Fibroblast of lung (primary cell): ENCODE measurements at places on chromosomes 5 and 9. TPM values are rescaled to one million over a fixed set of nuclear protein-coding genes. Genes with fewer than 3 reads are reported as not detected.

EIF4EBP3 gene
- 1.8 and 2.3 TPM in 2 replicates for total RNA-seq

SCAMP1 gene
- total RNA-seq = 44.9 and 60.6 TPM in 2 replicates

CMBL gene
- total RNA-seq = 14.4 and 20.8 TPM in 2 replicates

CERT1 gene
- 36.0 and 36.5 TPM in 2 replicates for total RNA-seq

PALM2AKAP2 gene
- total RNA-seq = 6.9 and 9.9 TPM in 2 replicates

PCDHA9 gene
- total RNA-seq = 0.26 and 0.33 TPM in 2 replicates

NUDT2 gene
- 21.8 and 47.1 TPM in 2 replicates for total RNA-seq

IL12B gene
- total RNA-seq = not detected in 2 replicates

PKD2L2 gene
- total RNA-seq = 0.26 TPM in 1 of 2 replicates, not detected in the other

BASP1 gene
- total RNA-seq = 125 and 186 TPM in 2 replicates

CDHR2 gene
- total RNA-seq = under 0.01 TPM in 1 of 2 replicates, not detected in the other

DMRT3 gene
- total RNA-seq = not detected in 2 replicates

PCDHB16 gene
- 0.51 and 1.5 TPM in 2 replicates for total RNA-seq

HIGD2A gene
- total RNA-seq = 41.6 and 54.7 TPM in 2 replicates

RANBP17 gene
- total RNA-seq = 3.5 and 10.0 TPM in 2 replicates

PBX3 gene
- total RNA-seq = 22.1 and 35.8 TPM in 2 replicates

PCDHA6 gene
- total RNA-seq = 0.51 and 3.6 TPM in 2 replicates

QRFP gene
- not detected in 2 replicates for total RNA-seq

CHMP5 gene
- total RNA-seq = 124 and 130 TPM in 2 replicates

NR2F1 gene
- total RNA-seq = 63.7 and 90.8 TPM in 2 replicates

CDC25C gene
- total RNA-seq = 0.26 and 3.0 TPM in 2 replicates

CAMK2A gene
- total RNA-seq = 0.77 and 2.1 TPM in 2 replicates

FAXDC2 gene
- total RNA-seq = 11.3 and 20.6 TPM in 2 replicates

CDO1 gene
- 4.6 and 6.9 TPM in 2 replicates for total RNA-seq

NUTM2F gene
- total RNA-seq = not detected in 2 replicates

SLC34A3 gene
- total RNA-seq = not detected in 2 replicates

MUSK gene
- under 0.01 and 0.66 TPM in 2 replicates for total RNA-seq

JAKMIP2 gene
- 0.51 and 1.3 TPM in 2 replicates for total RNA-seq

IL11RA gene
- total RNA-seq = 6.9 and 8.2 TPM in 2 replicates

SOWAHA gene
- 0.17 and 0.26 TPM in 2 replicates for total RNA-seq

TENT4A gene
- 9.5 and 10.4 TPM in 2 replicates for total RNA-seq

FAM13B gene
- 19.8 and 25.1 TPM in 2 replicates for total RNA-seq

RETREG1 gene
- 0.51 and 0.99 TPM in 2 replicates for total RNA-seq

BTNL8 gene
- not detected in 2 replicates for total RNA-seq

APBA1 gene
- total RNA-seq = 5.4 and 8.8 TPM in 2 replicates

C9 gene
- total RNA-seq = under 0.01 and 0.33 TPM in 2 replicates

ROPN1L gene
- 0.17 and 0.26 TPM in 2 replicates for total RNA-seq
